ENCODE measurements at places on chromosomes 7 and 10. TPM values are rescaled to one million over a fixed set of nuclear protein-coding genes. Genes with fewer than 3 reads are reported as not detected.

- peaks cover 5% of the 10 kb centered on the region for H3K36me3 ChIP-seq
- DNase-seq = no peak
- peaks cover 10% of the 10 kb centered on the region for H3K4me1 ChIP-seq
- H3K27ac ChIP-seq = peak overlapping the region; percentile 3
These were observed 10.4 kb upstream of the USP54 start for GRCh38 chr10:73601486-73601921.

DNA sequence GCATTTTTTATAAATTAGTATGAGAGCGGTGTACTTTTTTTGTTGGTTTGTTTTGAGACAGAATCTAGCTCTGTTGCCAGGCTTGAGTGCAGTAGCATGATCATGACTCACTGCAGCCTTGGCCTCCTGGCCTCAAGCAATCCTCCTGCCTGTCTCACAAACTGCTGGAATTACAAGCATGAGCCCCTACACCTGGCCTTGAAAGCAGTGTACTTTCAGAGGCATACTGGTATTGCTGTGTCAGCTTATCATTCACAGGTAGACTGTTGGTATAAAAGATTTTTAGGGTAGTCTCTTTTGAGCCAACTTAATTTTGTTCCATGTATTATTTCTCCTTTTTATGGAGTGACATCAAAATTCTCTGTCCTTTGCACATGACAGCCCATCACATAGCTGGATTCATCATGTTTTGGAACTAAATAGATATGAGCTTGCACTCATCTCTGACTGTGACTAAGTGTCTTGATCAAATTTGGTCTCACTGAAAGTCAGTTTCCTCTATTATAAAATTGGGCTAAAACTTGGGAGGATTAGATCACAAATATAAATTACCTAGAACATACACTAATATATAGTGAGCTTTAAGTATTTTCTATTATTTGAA, 12.4 kb downstream of the GNAT3 start:
- no peak for DNase-seq
- no peak overlapping the region for H3K4me3 ChIP-seq
- H3K27ac ChIP-seq = no peak overlapping the region
- H3K4me1 ChIP-seq = peaks cover 5% of the 10 kb centered on the region
- H3K27me3 ChIP-seq = no peaks in the 10 kb centered on the region

DNA sequence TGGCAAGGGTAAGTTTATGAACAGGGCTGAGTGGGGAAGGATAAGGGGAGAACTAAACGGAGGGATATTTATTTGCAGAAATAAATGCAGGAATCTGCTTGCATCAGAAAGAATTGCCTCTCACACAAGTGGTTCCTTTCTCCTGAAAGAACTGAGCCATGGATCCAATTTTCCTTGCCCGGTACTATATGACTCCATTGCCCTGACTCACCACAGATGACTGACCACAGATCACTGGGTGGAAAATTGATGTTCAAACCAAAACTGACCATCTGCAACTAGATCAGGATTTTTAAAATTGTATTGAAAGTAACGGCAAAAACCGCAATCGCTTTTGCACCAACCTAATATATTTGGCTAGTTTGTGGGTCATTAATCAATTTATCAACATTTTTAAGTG, 6.2 kb upstream of the MACC1 start:
- DNase-seq = no peak
- H3K36me3 ChIP-seq = no peaks in the 10 kb centered on the region
- H3K27me3 ChIP-seq = no peaks in the 10 kb centered on the region
- no peak overlapping the region for H3K27ac ChIP-seq

DNA sequence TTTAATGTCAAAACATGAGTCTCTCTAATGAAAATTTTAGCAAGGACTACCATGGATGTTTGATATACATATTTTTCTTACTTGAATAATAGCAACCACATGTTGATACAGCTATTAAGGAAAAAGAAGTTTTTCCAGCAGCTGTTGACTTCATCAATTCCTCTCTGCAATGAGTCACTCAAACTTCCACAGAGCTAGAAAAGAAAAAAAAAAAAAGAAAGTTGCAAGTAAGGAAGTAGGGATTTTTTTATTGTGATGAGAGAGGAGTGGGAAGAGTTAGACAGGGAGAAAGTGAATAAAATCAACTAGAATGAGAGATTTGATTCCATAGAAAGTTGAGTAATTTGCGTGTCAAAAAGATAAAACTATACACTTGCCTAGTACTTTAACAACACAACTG, 46.2 kb downstream of the CAV1 start:
- H3K4me3 ChIP-seq = no peak overlapping the region
- H3K27ac ChIP-seq = no peak overlapping the region
- no peaks in the 10 kb centered on the region for H3K36me3 ChIP-seq
- peaks cover 3% of the 10 kb centered on the region for H3K27me3 ChIP-seq

DNA sequence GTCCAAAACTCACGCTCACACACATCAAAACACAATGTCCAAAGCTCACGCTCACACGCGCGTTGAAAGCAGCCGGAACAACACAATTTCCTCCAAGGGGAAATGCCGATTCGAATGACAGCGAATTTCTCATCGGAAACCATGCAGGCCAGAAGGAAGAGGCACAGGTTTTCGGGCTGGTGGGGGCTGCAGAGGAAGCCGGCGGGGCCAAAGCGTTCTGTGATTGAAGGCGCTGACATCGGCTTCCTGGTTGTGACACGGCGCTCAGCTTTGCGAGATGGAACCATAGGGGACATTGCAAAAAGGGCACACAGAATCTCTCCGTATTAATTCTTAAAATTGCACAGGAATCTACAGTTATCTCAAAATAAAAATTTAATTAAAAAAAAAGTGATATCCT, 61.3 kb downstream of the FOXL3 start:
- no peak for DNase-seq
- H3K4me3 ChIP-seq = no peak overlapping the region
- H3K27me3 ChIP-seq = no peaks in the 10 kb centered on the region
- no peak overlapping the region for H3K27ac ChIP-seq

DNA sequence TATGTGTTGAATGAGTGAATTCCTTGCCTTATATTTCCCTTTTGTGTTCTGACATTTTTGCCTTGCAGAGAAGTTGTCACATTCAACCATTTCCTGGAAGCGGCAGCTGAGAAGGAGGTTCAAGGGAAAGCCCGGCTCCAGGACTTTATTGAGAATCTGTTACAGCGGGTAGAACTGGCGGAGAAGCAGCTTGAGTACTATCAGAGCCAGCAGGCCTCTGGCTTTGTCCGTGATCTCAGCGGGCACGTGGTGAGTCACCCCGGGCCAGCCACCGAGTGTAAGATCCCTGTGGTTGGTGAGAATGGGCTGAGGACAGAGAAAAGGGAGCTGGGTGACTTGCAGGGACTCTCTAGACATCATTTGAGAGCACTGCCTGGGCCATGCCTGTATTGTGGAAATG, 14.2 kb downstream of the ZNF365 start:
- H3K4me1 ChIP-seq = no peaks in the 10 kb centered on the region
- DNase-seq = no peak
- no peaks in the 10 kb centered on the region for H3K27me3 ChIP-seq
- no peak overlapping the region for H3K4me3 ChIP-seq
- no peak overlapping the region for H3K27ac ChIP-seq
- peaks cover 4% of the 10 kb centered on the region for H3K36me3 ChIP-seq

DNA sequence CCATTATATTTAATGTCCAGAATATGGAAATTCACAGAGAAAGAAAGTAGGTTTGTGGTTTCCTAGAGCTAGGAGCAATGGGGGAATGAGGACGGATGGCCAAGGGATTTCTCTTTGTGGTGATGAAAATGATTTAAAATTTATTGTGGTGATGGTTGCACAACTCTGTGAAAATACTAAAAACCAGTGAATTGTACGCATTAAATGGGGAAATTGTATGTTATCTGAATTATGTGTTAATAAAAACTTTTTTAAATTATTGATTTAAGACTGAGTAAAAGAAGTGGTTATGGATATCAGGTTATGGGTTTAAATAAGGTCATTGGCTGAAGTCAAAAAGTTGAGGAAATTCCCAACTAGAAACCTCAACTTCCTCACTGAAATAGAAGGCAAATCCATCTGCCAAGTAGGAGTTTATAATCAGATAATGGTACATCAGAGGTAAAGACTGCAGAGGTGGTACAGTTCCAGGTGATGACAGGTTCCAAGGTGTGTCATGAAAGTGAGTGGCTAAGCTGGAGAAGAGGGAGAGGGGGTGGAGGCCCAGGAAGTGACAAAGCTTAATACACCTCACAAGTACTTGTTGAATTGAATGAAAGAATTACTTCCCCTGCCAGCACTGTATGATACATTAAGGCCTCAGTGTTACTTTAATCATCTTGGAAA, 68.9 kb upstream of the CCDC71L start:
- peaks cover under 1% of the 10 kb centered on the region for H3K36me3 ChIP-seq
- DNase-seq = no peak
- H3K27me3 ChIP-seq = no peaks in the 10 kb centered on the region

DNA sequence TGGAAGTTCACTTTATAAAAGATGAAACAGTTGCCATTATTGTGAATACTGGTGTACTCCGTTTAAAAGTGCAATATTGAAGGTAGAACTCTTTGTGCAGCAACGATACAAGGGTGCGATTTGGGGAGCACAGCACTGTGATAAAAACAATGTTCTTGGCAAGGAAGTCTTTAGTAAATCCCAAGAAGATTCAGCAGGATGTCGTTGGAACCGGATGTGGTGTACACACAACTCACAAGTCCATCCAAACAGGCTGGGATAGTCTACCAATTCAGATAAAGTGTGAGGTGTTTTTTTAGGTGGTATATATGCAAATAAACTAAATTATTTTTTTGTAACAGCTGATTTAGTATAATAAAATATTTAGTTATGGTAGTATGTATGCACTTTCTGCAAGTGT, 46.7 kb downstream of the ZNF777 start:
- peaks cover 14% of the 10 kb centered on the region for H3K4me1 ChIP-seq
- peaks cover 47% of the 10 kb centered on the region for H3K27me3 ChIP-seq
- H3K36me3 ChIP-seq = no peaks in the 10 kb centered on the region
- DNase-seq = no peak

DNA sequence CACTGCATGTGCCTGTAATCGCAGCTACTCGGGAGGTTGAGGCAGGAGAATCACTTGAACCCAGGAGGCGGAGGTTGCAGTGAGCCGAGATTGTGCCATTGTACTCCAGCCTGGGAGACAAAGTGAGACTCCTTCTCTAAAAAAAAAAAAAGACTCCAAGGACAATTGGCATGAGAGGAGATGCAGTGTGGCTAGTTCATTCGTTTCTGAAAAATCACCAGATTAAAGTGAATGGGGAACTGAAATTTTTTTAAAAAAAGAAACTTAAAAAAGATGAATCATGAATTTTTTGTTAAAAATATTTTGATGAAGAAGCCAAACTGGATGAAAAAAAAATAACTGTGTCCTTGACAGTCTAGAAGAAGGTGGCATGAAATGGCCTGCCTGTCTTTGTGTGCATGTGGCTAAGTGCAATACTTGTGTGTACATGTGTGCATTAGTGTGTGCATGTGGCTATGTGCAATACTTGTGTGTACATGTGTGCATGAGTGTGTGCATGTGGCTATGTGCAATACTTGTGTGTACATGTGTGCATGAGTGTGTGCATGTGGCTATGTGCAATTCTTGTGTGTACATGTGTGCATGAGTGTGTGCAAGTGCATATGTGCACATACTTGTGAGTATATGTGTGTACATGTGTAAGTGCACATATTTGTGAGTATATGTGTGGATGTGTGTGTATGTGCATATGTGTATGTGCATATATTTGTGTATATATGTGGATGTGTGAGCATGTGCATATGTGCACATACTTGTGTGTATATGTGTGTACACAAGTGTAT, 391.7 kb upstream of the KLF6 start:
- no peaks in the 10 kb centered on the region for H3K27me3 ChIP-seq
- no peak overlapping the region for H3K4me3 ChIP-seq
- peaks cover 10% of the 10 kb centered on the region for H3K36me3 ChIP-seq

- no peak for DNase-seq
- no peak overlapping the region for H3K27ac ChIP-seq
- no peak overlapping the region for H3K4me3 ChIP-seq
These were observed 60.0 kb downstream of the POLR1F start for GRCh38 chr7:19648791-19649190.

GRCh38 chr7:108222236-108222892, 92.2 kb upstream of the LAMB4 start:
- DNase-seq = no peak
- no peak overlapping the region for H3K4me3 ChIP-seq
- no peaks in the 10 kb centered on the region for H3K27me3 ChIP-seq
- H3K4me1 ChIP-seq = peaks cover 6% of the 10 kb centered on the region
- no peak overlapping the region for H3K27ac ChIP-seq

DNA sequence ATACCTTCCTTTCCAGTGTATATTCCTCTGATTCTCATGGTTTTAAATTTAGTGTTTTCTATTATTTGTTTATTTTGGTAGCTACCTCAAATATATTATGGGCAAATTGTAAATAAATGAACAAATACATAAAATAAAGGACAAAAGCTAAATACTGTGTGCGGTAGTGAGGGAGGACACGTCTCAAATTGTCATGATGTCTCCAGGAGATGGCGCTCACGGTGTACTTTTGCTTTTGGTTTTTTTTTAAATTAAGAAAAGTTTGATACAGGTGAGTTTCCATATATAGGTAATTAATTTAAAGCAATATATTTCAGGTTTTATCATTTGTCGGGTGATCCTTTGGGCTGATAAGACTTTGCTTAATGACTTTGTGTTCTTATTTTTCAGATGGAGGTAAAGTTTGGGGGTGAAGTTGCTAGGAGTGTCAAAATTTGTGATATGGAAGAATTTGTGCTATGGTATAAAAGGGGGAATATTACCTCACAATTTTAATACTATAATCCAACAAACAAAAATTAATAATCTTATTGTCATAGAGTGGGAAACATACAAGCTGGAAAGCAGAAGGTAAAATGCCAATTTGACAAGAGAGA, 68.4 kb upstream of the TMEM229A start:
- peaks cover 19% of the 10 kb centered on the region for H3K36me3 ChIP-seq
- DNase-seq = peak; percentile 26
- H3K27ac ChIP-seq = no peak overlapping the region
- H3K27me3 ChIP-seq = no peaks in the 10 kb centered on the region

DNA sequence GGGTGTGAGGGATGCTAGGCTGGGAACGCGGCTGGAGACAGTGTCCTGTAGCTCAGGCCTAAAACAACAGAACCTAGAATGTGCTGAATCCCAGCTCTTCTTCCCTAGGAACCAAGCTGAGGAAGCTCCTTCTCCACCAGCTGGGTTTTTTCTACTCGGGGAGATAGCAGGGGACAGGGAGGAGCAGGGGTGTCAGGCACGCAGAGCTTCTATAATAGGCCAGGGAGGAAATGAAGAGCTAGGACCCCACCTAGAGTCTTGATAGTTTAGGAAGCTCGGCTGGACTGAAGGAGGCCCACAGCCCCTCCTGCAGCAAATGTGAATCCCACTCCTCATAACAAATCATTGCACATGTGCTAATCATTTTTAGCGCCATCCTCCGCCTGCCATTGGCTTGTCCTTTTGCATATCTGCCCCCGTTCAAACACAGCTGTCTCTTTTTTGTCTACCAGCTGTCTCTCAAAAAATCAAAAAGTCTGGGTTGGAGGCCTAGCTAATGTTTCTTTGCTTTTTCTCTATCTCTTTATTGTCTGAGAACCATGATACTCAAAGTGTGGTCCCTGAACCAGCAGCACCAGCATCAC, 24.1 kb upstream of the FAM180A start:
- H3K36me3 ChIP-seq = no peaks in the 10 kb centered on the region
- H3K4me3 ChIP-seq = no peak overlapping the region
- H3K4me1 ChIP-seq = peaks cover 11% of the 10 kb centered on the region
- no peak for DNase-seq
- no peaks in the 10 kb centered on the region for H3K27me3 ChIP-seq

HHEX gene
- total RNA-seq = not detected

STN1 gene
- 13.2 TPM for total RNA-seq

GALNT17 gene
- total RNA-seq = 10.4 TPM

GPR15LG gene
- total RNA-seq = not detected

IDI2 gene
- total RNA-seq = not detected

PROSER2 gene
- total RNA-seq = 7.5 TPM

RAB19 gene
- not detected for total RNA-seq

BAMBI gene
- 4.8 TPM for total RNA-seq

All from neural crest cell (in vitro differentiated cells).